Neural crest cell (in vitro differentiated cells): ENCODE measurements at places on chromosomes 2 and 18.
A peak's percentile ranks its signal among the peaks of the same experiment; 100 is the strongest.

GRCh38 chr2:1937066-1937465, 192.8 kb upstream of the PXDN start:
- no peak for DNase-seq

- DNase-seq = no peak
These were observed 55.2 kb downstream of the DLGAP1 start for GRCh38 chr18:4399929-4400328.

GRCh38 chr2:96507957-96508520, 2.9 kb upstream of the NEURL3 start:
- peak; percentile 87 for DNase-seq

DNA sequence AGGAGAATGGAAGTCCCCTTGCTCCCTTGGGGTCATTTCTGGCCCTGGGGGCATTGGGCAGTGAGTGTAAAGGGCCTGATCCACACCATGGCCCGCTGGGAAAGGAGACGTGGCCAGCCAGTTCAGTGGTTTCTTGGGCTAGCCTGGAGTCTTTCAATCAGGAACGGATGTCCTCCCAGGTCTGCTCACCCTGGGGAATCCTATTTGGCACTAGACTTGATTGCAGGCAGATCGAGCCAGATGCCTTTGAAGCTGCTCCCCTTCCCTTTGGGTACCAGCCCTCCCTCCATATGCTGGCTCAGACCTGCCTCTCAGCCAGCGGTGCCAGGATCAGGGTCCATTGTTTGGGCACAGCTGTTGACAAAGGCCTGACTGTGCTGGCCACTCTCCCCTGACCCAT, 11.0 kb downstream of the FBLN7 start:
- no peak for DNase-seq

GRCh38 chr18:76490670-76491472, 4.2 kb downstream of the ZNF516 start:
- peak; percentile 31 for DNase-seq

- no peak for DNase-seq
These were observed 96.6 kb upstream of the NOSTRIN start for GRCh38 chr2:168705534-168706470.

GRCh38 chr2:23380562-23381065, 4.4 kb upstream of the KLHL29 start:
- DNase-seq = no peak

DNA sequence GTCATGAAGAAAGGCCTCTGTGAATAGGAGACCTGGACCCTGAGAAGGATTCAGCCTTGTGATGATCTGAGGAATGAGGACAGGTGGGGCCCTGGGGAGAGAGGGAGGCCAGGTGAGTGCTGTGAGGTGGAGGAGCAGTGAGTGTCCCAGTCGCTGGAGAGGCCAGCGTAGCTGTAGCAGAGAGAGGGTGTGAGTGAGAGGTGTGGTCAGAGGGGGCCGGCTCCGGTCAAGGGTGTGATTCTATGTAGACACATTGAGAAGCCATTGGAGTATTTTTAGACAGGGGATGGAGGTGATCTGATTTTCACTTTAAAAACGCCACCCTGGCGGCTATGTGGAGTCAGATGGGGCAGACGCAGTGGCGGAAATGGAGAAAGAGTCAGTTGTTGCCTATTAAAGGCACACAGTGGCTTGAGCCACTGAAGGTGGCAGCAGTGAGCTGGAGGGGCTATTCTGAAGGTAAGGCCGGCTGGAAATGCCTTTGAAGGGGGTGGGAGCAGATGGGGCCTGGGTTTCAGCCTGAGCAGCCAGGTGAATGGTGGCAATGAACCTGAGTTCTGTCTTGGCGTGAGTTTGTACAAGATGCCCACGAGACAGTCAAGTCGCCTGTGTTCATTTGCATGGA, 55.6 kb downstream of the GREB1 start:
- no peak for DNase-seq

GRCh38 chr18:32552421-32553030, 81.8 kb upstream of the GAREM1 start:
- DNase-seq = peak; percentile 33

- no peak for DNase-seq
These were observed 566 bp upstream of the POLI start for GRCh38 chr18:54268751-54269150.

DNA sequence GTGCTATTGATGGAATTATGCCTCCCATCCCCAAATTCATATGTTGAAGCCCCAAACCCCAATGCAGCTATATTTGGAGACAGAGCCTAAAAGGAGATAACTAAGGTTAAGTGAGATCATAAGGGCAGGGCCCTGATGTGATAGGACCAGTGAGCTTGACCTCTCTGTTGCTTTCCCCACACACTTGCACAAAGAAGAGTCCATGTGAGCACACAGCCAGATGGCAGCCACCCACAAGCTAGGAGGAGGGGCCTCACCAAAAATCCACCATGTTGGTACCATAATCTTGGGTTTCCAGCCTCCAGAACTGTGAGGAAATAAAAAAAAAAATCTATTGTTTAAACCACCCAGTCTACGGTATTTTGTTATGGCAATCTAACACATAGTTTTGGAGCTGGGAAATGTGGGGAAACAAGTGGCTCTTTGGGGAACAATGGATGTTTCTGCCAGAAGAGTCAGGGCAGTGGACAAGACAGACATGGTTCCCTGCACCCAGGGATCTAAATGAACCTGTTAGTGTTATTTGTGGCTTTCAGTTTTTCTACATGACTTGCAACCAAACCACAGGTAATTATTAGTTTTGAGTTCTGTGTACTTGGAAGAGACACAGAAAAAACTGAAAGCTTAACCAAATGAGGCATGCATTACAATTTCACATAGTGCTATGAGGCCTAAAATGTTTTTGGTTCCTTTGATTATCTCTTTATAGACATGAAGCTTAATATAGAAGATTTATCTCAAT, 259.1 kb downstream of the LTBP1 start:
- no peak for DNase-seq

DNA sequence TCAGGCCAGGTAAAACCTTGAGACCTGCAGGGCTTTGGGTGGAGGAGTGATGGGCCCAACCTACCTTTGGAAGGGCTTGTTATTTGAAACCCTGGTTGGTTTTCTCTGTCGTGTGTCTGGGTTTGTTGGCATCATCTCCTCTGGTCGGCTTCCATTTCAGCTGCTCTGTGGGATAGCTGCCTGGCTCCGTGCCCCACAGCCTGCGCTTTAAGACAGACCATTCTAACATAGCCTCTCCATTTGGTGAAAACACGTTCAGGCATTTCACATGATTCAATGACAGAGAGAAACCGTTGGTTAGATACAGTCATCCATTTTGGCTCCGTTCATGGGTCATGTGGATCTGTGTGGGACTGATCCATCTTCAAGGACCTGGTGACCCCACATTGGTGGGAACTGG, 37.0 kb upstream of the LYPD6B start:
- no peak for DNase-seq
